ENCODE measurements at places on chromosomes 1 and 21.
A peak's percentile ranks its signal among the peaks of the same experiment; 100 is the strongest.

DNA sequence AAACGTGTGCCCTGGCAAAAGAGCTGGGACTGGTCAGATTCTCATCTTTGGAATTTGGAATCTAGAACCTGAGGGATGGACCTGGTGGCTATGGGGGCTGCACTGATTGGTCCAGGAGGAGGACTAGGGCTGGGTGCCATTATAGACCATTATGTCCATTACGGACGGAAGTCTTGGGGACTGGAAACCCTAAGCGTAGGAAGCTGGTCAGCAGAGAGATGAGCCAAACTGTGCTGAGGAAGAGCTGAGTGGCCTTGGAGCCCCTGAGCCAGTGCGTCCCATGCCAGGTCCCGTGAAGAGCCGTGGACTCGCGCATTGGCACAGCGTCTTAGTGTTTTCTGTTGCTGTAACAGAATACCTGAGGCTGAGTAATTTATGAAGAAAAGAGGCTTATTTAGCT lies 10.0 kb downstream of the MRAP start:
- DNase-seq, result no peak

DNA sequence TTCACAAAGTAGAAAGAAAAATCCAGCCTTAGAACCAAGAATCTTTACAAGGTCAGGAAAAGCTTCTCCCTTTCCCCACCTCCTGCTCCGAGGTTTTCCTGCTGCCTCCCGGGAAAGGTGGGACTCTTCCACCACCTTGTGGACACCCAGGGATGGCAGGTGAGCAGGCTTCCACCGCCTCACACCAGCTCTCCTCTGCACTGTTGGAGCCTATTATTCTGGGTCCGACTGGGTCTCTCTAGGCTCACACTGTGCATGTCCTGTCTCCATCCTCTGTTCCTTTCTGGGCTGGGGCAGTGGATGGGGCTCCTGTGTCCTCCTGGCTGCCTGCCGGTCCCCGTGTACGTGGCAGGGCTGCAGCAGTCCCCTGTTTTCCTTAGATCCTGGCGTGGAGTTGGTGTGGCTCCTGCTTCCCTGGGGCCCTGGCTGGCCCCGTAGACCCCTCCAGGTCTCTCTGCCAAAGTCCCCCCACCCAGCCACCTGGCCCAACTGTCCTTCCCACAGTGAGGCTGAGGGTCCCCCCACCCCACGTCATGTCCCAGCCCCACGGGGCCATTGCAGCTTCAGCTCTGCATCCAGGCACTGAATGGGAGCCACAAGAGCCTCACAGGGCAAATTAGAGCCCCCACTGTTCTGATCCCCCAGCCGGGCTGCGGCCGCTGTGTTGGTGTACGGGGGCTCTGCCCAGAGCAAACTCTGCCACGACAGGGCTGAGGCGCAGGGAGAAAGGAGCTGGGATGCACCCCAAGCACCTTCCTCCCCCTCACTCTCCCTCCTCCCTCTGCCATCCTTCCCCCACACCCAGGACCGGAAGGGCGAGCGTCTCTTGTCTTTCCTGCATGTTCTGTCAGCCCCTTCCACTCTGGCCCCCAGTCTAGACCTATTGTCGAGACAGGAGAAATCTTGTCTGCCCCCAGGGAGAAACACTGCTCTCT lies 3.3 kb upstream of the SLC45A1 start:
- peak; percentile 73 for DNase-seq

DNA sequence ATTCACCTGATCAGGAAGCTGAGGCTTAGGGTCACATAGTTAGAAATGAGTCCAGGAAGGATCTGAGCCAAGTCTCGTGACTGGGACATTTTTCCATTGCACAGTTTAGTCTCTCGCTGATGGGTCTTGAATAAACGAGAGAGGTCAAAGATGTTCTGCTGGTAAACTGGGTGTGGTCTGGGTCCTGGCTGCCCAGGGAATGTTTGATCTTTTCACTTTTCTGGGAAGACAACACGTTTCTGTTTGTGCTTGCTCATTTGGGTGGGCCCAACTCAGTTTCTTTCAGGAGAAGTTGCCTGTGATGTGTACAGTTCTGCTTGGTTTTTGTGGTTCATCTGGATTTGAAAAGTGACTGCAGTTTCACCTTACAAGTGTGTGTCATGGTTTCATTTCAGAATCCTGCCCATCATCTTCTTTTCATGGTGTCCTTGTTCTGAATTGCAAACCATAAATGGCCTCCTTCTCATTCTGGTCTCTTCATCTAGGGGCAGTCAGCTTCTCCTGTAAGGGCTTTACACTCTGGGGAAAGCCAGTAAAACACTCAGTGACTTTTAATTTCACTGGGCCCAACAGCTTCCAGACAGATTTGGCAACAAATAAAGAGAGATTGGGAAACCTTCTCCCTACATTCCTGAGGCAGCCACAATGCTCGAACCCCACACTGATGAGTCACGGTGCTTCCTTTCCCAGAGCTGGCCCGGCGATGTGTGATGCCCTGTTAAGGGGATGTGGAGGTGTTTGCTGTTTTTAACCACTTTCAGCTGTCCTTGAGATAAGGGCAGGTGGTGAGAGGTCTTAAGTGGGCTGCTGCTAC lies 7.2 kb upstream of the TACSTD2 start:
- DNase-seq, result no peak

DNA sequence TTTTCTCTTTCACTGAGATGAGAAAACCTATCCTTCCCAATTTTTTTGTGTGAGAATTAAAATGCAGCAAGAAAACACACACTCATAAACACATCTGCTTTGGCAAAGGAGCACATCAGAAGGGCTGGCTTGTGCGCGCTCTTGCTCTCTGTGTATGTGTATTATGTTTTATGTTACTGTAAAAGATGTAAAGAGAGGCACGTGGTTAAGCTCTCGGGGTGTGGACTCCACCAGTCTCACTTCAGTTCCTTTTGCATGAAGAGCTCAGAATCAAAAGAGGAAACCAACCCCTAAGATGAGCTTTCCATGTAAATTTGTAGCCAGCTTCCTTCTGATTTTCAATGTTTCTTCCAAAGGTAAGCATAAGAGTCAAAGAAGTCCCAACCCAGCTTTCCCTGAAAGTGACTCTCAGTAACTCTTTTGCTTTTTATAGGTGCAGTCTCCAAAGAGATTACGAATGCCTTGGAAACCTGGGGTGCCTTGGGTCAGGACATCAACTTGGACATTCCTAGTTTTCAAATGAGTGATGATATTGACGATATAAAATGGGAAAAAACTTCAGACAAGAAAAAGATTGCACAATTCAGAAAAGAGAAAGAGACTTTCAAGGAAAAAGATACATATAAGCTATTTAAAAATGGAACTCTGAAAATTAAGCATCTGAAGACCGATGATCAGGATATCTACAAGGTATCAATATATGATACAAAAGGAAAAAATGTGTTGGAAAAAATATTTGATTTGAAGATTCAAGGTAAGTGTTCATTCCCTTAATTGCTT lies at the start of gene CD2:
Gene CD2, plus strand, starts transcription at position 233 of the 780 bp plus-strand sequence. Its CDS starts 63 bp downstream, at position 296.
- DNase-seq, result no peak

GRCh38 chr1:52925571-52926005 lies 1.5 kb upstream of the SCP2 start:
- no peak for DNase-seq

GRCh38 chr1:155322571-155322952 lies 1.9 kb downstream of the RUSC1 start:
- peak; percentile 43 for DNase-seq

DNA sequence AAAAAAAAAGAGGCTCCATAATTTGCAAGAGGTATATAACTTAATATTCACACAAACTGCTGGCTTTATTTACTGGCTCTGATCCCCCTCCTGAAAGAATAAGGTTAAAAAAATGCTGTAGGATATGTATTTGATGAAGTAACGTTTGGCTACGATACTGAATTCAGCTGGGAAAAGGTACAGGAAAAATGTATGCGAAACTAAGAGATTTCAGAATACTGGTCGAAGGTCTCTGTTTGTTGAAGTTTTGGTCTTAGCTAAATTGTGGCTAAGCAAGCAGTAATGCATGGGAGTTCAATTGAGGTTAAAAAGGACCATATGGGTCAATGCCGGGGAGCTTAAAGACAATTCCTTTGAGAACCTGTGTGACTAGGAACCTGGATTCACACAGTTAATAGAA lies 355.5 kb upstream of the NCAM2 start:
- DNase-seq, result no peak

- DNase-seq, result no peak
Observed at GRCh38 chr1:223514644-223515043, 121.4 kb downstream of the CCDC185 start.

- no peak for DNase-seq
Observed at GRCh38 chr1:67058242-67058641, 4.3 kb upstream of the SLC35D1 start.

GRCh38 chr1:154807048-154807591 lies 63.0 kb downstream of the KCNN3 start:
- DNase-seq, result no peak

DNA sequence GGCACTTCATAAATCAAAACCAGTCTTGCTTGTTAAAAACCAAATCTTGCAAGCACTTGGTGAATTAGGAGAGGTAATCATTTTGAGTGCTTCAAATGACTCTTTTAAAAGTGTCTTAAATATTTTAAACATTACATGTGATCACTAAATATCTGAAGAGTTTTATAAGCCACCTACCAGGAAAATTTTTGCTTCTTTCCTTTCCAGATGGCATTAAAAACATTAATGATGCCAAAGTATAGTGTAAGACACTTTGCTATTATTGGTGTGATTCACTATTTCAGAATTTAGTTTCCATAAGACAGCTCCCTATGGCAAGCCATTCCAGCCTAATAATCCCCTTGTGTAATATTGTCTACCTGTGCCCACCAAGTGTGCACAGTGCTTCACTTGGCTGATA lies 548.8 kb upstream of the ADAMTS5 start:
- no peak for DNase-seq

DNA sequence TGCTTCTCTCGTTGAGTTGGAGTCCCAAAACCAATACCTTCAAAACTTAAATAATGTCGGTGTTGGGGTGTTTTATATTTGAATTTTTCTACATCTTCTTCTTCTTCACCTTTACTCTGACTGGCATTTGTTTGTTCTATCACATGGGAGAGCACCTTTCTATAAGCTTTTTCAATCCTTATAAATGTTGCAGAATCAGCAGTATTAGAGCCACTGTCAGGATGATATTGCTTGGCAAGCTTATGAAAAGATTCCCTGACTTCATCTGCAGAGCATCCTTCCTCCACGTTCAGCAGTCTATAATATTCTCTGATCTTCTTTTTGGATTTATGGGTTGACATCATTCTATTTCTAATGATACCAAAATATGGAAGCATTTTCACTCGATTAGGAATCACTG lies 2.6 kb downstream of the DNAJC28 start:
- DNase-seq, result no peak

DNA sequence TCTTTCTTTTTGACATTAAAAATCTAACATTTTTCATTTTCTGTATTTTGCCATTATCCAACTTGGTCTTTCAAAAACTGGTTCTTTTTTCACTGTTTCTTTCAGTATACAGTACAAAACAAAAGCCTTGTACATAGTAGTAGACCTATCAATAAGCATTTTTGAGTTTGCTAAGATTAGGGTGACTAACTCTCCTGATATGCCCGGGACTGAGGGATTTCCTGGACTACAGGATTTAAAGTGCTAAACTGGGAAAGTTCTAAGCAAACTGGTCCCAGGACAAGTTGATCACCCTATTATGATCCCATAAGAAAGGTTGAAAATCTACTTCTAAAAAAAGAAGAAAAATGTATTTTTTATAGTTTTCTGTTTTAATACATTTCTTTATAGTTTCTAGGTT lies 120.9 kb downstream of the USP25 start:
- DNase-seq, result no peak

DNA sequence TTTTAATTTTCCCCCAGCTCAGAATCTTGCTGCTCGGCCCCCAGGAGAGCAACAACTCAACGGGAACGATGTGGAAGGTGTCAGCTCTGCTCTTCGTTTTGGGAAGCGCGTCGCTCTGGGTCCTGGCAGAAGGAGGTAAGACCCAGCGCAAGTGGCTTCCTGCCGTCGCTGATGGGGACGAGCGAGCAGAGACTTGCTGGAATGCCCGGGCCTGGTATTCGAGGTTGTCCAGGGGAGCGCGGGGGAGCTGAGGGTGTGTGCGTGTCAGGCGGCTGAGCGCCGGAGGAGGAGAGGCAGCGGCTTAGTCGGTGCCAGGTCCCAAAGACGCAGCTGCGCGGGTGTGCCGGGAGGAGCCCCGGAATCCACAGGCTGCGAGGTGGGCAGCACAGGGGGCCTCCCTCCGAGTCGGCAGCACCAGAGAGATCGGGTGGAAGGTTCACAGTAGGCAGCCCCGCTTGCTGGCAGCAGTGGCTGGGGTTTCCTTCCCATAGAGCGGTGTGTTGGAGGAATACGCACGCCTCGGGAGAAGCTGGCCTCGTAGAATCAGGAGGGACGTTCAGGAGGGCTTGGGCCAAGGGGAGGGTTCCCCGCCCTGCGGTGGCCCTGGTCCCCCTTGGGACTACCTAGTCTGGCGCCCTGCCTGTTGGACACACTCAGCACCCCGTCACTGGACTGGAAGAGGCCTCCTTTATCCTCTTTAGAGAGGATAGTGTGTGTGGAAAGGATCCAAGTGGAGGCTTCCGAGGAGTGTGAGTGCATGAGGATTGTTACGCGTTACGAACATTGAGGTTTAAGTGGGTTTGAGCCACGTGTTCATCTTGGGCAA lies 547 bp downstream of the PDPN start:
- DNase-seq, result peak; percentile 65

DNA sequence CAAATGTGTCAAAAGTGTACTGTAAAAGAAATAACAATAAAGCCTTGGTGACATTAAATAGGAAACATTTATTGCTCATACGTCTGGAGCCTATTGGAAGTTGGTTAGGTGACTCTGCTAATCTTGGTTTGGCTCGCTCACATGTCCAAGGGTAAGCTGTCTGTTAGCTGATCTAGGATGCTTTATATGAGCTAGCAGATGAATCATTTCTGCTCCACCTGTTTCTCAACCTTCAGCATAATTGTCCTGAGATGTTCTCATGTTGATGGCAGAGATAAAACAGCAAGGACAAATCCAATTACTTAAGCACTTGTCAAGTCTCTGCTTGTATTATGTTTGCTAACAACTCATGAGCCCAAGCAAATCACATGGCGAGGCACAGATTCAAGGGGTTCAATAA lies 56.0 kb upstream of the CD53 start:
- no peak for DNase-seq

- DNase-seq, result peak; percentile 78
Observed at GRCh38 chr21:44817914-44818639, at the start of gene SUMO3. Gene SUMO3 (minus strand): TSS chr21:44818062. CDS start chr21:44817968, 94 bp downstream.

GRCh38 chr1:59412718-59413326 lies 115.9 kb downstream of the FGGY start:
- DNase-seq, result no peak

DNA sequence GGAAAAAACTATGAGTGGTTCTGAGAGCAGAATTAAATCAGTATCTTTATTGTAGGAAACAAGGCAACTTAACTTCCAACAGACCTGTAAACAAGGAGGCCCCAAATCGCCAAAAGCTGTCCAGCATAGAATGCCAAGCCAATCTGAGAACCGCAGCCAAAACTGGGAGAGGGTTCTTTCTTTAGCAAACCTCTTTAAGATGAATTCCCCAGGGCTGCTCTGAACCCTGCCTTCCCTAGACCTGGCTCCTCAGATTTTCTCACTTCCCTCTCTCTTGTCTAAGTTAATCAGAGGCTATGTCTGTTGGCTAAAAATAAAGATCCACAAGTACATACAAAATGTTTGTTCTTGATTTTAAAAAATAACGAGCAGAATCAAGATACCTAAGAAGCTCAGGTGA lies 141.4 kb downstream of the SMYD3 start:
- DNase-seq, result no peak

GRCh38 chr1:2561898-2562895 lies 6.0 kb downstream of the TNFRSF14 start:
- no peak for DNase-seq

- no peak for DNase-seq
Observed at GRCh38 chr1:9658199-9658598, 6.7 kb downstream of the PIK3CD start.

GRCh38 chr1:162709132-162709860 lies 77.0 kb downstream of the DDR2 start:
- DNase-seq, result no peak

GRCh38 chr1:225849925-225850324 lies 32.3 kb downstream of the TMEM63A start:
- DNase-seq, result no peak

Data from HAP-1 (cell line).